ENCODE measurements at places on chromosomes 6 and 20.

DNA sequence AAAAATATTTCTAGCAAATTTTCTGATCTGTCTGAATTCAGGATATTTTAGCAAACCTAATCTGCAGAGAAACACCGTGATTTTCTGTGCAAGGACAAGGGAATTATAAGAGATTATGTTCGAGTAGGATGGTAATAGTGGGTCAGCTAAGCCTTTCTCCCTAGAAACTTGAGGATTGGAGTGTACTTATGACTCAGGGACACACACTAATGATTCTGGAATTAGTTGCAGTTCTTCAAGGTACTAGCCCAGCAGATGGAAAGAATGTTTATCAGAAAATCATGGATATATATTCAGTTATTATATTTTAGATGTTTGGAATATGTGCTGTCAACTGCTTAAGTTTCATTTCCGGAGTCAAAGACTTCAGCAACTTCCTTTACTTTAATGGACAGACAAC is 177.1 kb upstream of the MAP3K7 start:
- peak; percentile 69 for DNase-seq

GRCh38 chr6:144036064-144036834 is 28.2 kb upstream of the PLAGL1 start:
- DNase-seq, result peak; percentile 42

GRCh38 chr20:64110411-64111068 is 3.2 kb upstream of the NPBWR2 start:
- DNase-seq, result no peak

DNA sequence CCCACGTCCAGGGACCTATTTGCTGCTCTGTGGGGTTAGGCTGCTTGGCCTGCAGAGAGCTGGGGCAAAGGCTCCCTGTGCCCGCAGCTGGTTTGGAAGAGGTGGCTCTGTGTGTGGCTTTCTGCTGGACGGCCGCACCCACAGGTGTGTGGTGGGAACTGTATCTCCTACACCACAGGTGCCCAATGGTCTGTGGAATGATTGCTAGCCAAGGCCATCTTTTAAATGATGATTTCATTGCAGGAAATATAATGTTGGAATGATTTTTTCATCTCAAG is 178.4 kb downstream of the DLL1 start:
- no peak for DNase-seq

DNA sequence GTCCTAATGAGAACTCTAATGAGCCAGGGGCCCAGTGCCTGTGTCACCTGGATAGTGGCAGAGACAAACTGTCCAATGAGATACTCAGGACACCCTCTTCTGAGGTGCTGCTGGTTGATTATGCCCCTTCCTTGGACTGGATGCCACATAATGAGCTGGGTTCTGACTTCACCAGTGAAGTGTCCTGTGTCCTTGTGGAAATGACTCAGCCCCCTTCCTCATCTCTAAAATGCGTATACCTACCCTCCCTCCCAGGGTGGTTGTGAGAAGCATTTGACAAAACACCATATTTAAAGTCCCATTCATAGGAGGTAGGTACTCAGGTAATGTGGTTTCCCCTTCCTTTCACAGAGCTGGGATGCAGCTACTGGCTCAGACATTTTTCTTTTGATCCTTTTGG is 28.4 kb upstream of the RNF24 start:
- no peak for DNase-seq

- no peak for DNase-seq
These were observed 74.0 kb downstream of the CEBPB start for GRCh38 chr20:50264534-50265145.

DNA sequence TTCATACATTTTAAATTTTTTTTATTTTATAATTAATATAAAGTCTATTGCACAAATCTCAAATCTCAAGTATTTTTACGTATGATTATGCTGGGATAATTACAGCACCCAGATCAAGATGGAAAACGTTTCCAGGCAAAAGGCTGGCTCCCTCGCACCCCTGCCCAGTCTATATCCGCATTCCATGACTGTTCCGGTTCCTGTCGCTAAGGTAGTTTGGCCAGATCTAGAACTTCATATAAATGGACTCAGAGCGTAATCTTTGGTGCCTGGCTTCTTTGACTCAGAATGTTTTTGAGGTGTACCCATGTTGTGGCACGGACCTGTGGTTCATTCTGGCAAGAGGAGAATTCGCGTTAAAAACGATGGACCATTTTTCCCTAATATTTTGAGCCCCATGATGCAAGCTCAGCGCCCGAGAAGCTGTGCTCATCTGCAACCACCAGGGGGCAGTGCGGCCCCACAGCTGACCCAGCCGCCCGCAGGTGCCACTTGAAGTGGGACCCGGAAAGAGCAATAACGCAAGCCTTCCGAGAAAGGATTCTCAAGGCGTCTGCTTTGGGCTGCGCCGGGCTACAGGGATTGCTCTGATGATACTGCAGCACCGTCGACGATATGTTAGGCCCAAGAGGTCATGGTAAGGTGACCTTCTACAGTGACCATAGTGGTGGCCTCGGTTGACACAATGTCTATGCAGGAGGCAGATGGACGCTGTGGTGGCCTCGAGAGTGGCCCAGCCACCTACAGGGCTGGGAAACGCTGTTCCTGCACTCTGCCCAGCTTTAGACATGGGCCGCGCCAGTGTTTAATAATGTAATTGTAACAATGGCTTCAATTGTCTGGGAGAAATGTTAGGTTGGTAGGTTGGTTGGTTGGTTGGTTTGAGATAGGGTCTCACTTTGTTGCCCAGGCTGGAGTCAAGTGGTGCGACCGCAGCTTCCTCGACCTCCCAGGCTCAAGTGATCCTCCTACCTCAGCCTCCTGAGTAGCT is 160.1 kb downstream of the ZMYND8 start:
- peak; percentile 44 for DNase-seq
